ENCODE measurements at places on chromosomes 1 and 21.

DNA sequence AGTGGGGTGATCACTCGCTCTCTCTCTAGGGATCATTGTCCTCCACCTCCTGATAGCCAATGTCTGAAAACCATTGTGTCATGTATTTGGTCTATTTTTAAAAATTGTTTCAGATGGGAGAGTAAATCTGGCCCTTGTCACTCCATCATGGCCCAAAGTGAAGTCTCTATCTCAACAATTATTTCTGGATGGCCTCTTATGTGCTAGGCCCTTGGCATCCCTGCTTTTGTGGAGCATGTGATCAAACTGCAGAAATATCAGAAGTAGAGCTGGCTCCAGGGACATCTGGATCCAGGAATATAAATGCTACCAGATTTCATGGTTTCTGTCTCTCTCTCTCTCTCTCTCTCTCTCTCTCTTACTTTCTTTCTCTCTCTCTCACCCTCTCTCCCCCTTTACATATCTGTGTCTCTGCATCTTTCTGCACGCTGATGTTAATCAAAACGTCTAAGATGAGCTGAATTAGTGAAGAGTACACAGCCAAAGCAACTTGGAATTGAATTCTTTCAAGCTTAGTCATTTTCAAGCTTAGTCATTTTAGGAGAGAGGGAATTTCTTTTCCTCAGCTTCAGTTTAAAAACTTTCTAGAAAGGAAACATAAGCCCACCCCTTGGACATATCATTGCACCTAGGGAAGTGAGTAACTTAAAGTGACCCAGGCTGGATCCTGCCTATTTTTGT lies 47.4 kb upstream of the DOCK7 start:
- DNase-seq, result no peak
- no peaks in the 10 kb centered on the region for H3K4me1 ChIP-seq
- no peaks in the 10 kb centered on the region for H3K27me3 ChIP-seq
- H3K4me3 ChIP-seq, result no peak overlapping the region
- H3K27ac ChIP-seq, result peak overlapping the region; percentile 91
- no peaks in the 10 kb centered on the region for H3K36me3 ChIP-seq

- H3K27ac ChIP-seq, result no peak overlapping the region
- H3K27me3 ChIP-seq, result no peaks in the 10 kb centered on the region
- no peak for DNase-seq
- H3K4me3 ChIP-seq, result no peak overlapping the region
- no peaks in the 10 kb centered on the region for H3K36me3 ChIP-seq
Observed at GRCh38 chr1:7015022-7015421, 229.8 kb downstream of the CAMTA1 start.

- H3K27ac ChIP-seq, result no peak overlapping the region
- H3K4me3 ChIP-seq, result no peak overlapping the region
- no peak for DNase-seq
- H3K27me3 ChIP-seq, result no peaks in the 10 kb centered on the region
- H3K4me1 ChIP-seq, result no peaks in the 10 kb centered on the region
Observed at GRCh38 chr1:201013991-201014815, 9.3 kb downstream of the KIF21B start.

GRCh38 chr1:30903343-30904034 lies 5.1 kb downstream of the SDC3 start:
- H3K27ac ChIP-seq, result peak overlapping the region; percentile 16
- no peak overlapping the region for H3K4me3 ChIP-seq

DNA sequence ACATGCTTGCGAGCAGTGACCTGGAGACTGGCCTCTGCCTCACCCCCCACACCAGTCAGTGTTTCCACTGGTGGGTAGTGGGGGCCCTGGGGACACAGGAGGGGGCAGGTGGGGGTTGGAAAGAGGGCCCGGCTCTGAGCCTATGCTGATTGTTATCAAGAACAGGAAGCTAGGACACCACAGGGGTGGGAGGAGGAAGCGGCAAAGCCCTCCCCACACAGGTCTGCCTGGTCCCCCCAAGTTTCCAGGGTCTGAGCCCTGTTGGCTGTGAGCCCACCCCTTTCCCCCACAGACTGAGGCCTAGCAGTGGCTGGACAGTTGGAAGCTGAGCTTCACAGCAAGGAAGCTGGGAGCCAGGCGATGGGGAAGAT lies 1.6 kb upstream of the PTPN7 start:
- no peak overlapping the region for H3K27ac ChIP-seq
- H3K4me3 ChIP-seq, result no peak overlapping the region
- H3K27me3 ChIP-seq, result no peaks in the 10 kb centered on the region
- no peaks in the 10 kb centered on the region for H3K4me1 ChIP-seq
- H3K36me3 ChIP-seq, result no peaks in the 10 kb centered on the region
- no peak for DNase-seq

- no peaks in the 10 kb centered on the region for H3K4me1 ChIP-seq
- peaks cover 49% of the 10 kb centered on the region for H3K36me3 ChIP-seq
- H3K27ac ChIP-seq, result no peak overlapping the region
- no peaks in the 10 kb centered on the region for H3K27me3 ChIP-seq
Observed at GRCh38 chr1:12327566-12327965, 97.7 kb downstream of the VPS13D start.

DNA sequence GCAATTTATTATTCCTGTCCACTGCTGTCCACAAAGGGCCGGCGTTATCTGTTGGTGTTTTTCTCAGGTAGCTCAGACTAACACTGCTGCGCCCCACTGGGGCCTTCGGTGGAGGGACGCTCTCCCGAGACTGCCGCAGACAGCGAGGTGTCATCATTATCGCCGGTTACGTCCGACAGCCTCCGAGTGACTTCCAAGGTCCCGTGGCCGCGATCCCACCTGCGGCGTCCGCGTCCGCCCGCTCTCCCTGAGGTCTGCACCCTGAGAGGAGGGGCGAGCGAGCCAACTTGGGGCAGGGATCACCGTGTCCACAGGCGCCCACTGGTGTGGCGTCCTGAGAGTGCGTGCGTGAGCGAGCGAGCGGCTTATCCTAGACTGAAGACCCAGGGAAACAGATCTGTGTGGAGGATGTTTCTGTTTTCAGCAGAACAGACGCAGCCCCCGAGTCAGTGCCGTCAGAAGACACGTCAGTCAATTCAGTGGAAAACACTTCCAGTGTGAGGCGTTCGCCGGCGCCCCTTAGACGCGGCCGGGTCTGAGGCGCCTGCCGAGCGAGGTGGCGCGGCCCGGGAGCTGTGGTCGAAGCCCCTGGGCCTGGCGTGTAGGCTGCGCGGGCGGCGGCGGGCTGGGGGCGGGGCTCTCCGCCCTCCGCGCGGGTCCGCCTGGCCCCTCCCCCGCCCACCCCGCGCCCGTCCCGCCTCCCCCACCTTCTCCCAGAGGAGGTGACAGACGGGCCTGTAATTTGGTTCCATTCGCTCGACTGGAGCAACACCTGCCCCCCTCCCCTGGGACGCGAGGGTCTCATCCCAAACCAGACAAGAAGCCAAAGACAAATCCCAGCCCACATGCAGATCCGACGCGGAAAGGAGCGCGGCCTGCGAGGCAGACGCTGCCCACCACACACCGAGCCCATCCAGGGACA lies 12.6 kb downstream of the NHLH2 start:
- peak overlapping the region; percentile 28 for H3K4me3 ChIP-seq
- no peak overlapping the region for H3K27ac ChIP-seq
- no peak for DNase-seq
- no peaks in the 10 kb centered on the region for H3K36me3 ChIP-seq
- no peaks in the 10 kb centered on the region for H3K4me1 ChIP-seq
- H3K27me3 ChIP-seq, result no peaks in the 10 kb centered on the region

- H3K27ac ChIP-seq, result no peak overlapping the region
- H3K4me3 ChIP-seq, result no peak overlapping the region
- no peaks in the 10 kb centered on the region for H3K36me3 ChIP-seq
- H3K27me3 ChIP-seq, result no peaks in the 10 kb centered on the region
Observed at GRCh38 chr1:42736152-42736551, 3.9 kb downstream of the CLDN19 start.

DNA sequence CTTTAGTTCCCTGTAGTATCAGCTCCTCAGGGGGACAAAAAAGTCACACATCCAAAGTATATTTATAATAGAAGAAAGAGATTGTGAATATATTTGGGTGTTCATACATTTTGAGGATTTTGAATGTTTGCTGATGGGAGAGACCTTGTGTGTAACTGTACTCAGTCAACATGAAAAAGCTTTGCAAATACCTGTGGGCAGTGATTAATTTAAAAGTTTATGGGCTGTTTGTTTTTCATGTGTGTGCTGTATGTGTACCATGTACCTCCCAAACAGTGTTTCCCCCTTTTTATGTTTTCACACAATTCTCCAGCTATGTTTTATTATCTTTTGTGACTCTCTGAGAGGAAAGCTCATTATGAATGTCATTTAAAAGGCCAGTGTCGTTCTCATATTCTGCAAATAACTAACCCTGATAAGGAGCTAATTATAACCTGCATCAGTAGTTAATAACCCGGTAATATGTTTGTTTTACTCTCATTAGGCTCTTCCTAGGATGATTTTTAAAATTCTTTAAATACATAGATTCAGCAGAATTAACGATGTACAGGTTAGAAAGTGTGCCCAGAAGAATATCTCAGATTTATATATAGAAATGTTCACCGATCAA lies 271.5 kb downstream of the NFIA start:
- no peak overlapping the region for H3K4me3 ChIP-seq
- peaks cover 3% of the 10 kb centered on the region for H3K36me3 ChIP-seq
- no peak overlapping the region for H3K27ac ChIP-seq
- H3K27me3 ChIP-seq, result no peaks in the 10 kb centered on the region

DNA sequence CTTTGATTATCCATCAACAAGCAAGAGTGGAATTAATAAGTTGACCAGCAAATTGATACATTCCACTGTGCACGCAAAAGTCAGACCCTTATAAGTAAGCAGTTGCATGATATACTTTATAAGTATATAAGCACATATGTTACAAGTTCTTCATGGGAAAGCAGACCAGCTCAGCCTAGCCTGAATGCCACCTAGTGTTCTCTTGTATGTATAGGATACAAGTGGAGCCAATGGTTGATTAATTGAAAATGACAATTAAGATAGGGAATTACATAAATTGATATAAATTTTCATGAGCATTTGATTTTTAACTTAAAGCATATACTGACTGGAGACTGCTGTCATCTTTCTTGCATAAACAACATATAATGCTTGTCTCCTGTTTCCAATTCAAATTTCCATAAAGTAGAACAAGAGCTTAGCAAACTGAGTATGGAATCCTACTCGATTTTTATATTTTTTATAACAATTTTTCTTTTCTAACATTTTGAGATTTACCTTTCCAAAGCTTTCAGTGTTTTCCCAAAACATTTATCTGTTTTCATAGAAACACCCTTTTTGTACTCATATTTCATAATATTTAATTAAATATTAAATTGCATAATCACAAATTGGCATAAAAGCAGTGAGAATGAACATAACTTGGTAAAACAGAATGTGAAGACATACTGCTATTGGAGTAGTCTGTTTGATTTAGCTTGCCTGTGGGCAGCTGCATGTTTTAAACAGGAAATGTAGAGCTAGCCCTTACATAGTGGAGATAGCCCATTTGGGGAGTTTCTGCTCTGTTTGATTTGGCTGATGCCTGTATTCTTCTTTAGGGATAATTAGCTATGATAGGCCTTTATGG lies 62.8 kb downstream of the MAGI3 start:
- DNase-seq, result no peak
- H3K36me3 ChIP-seq, result no peaks in the 10 kb centered on the region
- no peak overlapping the region for H3K27ac ChIP-seq

DNA sequence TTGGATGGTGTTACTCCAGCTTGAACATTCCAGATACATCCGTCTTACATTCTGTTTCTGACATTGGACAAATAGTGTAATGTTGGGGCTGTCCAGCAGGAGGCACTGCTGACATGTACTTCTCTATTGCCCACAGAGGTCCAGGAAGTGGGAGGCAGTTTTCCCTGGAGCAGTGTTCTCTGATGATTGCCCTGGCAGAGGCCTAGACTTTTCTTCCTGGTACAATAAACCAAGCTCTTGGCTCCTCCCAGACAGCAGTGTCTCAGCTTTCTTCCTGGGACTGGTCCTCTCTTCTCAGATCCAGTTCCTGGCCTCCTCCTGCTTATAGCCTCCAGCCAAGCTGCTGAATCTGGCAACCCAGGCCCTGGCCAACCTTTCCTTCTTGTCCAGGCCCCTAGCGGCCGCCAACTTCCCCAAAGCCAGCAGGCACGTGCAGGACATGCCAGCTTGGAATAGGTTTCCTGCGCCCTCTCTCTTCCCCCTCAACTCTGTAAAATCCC lies 14.9 kb upstream of the IFNLR1 start:
- no peak overlapping the region for H3K27ac ChIP-seq
- peak; percentile 85 for DNase-seq
- H3K4me3 ChIP-seq, result no peak overlapping the region
- no peaks in the 10 kb centered on the region for H3K4me1 ChIP-seq
- no peaks in the 10 kb centered on the region for H3K36me3 ChIP-seq
- no peaks in the 10 kb centered on the region for H3K27me3 ChIP-seq

DNA sequence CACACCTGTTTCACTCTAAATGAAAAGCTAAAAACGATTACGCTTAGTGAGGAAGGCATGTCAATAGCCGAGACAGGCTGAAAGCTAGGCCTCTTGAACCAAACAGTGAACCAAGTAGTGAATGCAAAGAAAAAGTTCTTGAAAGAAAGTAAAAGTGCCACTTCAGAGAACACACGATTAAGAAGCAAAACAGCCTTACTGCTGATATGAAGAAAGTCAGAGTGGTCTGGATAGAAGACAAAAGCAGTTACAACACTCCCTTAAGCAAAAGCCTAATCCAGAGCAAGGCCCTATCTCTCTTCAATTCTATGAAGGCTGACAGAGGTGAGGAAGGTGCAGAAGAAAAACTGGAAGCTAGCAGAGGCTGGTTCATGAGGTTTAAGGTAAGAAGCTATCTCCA lies 130.7 kb downstream of the SIPA1L2 start:
- no peaks in the 10 kb centered on the region for H3K4me1 ChIP-seq
- no peak overlapping the region for H3K27ac ChIP-seq
- H3K36me3 ChIP-seq, result no peaks in the 10 kb centered on the region
- no peaks in the 10 kb centered on the region for H3K27me3 ChIP-seq
- H3K4me3 ChIP-seq, result no peak overlapping the region
- no peak for DNase-seq

GRCh38 chr1:41618871-41619270 lies 134.4 kb upstream of the EDN2 start:
- peaks cover 13% of the 10 kb centered on the region for H3K4me1 ChIP-seq
- no peak overlapping the region for H3K4me3 ChIP-seq
- no peak overlapping the region for H3K27ac ChIP-seq
- no peak for DNase-seq

GRCh38 chr1:233554037-233554436 lies 59.9 kb upstream of the KCNK1 start:
- no peaks in the 10 kb centered on the region for H3K27me3 ChIP-seq
- no peaks in the 10 kb centered on the region for H3K4me1 ChIP-seq
- DNase-seq, result no peak
- no peak overlapping the region for H3K4me3 ChIP-seq
- no peaks in the 10 kb centered on the region for H3K36me3 ChIP-seq
- H3K27ac ChIP-seq, result no peak overlapping the region

Data from right lobe of liver (tissue), 6 donors.